Kidney capillary endothelial cell (primary cell): ENCODE measurements at places on chromosomes 6 and 20.

GRCh38 chr6:159152782-159153181 lies 16.4 kb upstream of the FNDC1 start:
- no peak for DNase-seq

GRCh38 chr6:48135323-48136084 lies 24.5 kb upstream of the PTCHD4 start:
- DNase-seq: no peak

GRCh38 chr20:19211252-19211651 lies 1.2 kb upstream of the SLC24A3 start:
- no peak for DNase-seq

- DNase-seq: no peak
Observed at GRCh38 chr6:21000331-21000801, 466.1 kb downstream of the CDKAL1 start.

- DNase-seq: no peak
Observed at GRCh38 chr6:69105288-69105687, 470.2 kb downstream of the ADGRB3 start.

- no peak for DNase-seq
Observed at GRCh38 chr20:41145821-41146620, 8.7 kb downstream of the PLCG1 start.
